Stimulated activated CD8-positive, alpha-beta memory T cell treated with anti-CD3 and anti-CD28 coated beads, Interleukin-4, amount 100 ng/mL, for 4 hours (primary cell): ENCODE measurements at places on chromosomes 1 and 21.

GRCh38 chr1:13642306-13643004, 57.5 kb upstream of the PRDM2 start:
- no peak for DNase-seq

DNA sequence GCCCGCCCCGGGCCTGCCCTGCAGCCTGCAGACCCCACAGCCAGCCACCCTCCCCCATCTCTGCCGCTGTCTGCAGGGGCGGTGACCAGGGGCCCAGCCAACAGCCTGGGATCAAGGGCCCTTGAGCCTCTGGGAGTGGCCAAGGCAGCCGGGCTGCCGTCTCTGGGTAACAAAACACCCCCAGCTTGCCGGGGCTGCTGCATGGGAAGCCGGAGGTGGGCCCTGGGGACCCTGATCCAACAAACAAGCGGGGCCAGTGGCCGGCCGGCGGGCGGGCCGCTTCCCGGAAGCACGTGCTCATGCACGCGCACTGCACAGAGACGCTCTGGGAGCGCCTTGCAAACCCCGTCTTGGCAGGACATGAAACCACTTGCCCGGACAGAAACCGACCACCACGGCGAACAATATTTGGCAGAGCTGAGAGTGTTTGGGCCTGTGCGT, 13.2 kb downstream of the MEGF6 start:
- DNase-seq: no peak

- DNase-seq: no peak
Measured at GRCh38 chr1:6599141-6599975, 3.3 kb downstream of the KLHL21 start.

- no peak for DNase-seq
Measured at GRCh38 chr1:83086346-83086745, 912.6 kb downstream of the TTLL7 start.
